ENCODE measurements at places on chromosomes 7 and 10.

- DNase-seq = no peak
Observed at GRCh38 chr10:4409319-4409718, 416.7 kb upstream of the AKR1E2 start.

DNA sequence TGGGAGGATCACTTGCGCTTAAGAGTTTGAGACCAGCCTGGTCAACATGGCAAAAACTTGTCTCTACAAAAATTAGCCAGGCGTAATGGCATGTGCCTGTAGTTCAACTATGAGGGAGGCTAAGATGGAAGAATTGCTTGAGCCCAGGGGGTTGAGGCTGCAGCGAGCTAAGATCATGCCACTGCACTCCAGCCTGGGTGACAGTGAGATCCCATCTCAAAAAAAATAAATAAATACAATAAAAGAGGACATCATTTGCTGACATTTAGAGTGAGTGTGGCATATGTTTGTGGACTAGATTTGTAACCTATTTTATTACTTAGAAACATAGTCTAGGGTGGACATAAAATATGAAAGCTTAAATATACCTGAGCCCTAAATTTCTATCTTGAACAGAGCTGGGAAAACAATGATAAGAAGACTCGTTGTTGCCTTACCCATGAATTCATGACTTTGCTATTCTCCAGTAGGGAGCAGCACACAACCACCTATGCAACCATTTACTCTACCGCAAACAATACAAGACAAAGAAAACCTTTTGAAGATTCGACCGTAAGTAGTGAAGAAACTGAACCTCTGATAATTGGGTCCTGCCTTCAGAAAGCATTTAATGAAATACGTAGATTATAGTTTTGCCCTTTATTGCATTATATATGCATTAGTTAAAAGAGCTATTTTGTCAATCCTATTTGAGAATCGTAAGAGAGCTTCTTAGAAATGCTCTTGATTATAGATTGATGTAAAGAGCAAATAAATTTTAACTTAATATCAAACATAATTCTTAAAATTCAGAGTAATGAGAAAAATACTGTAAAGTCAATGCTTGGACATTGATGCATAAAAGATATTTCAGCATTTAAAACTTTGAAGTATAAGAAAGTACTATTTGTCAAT, 83.5 kb downstream of the GNAT3 start:
- no peak for DNase-seq

DNA sequence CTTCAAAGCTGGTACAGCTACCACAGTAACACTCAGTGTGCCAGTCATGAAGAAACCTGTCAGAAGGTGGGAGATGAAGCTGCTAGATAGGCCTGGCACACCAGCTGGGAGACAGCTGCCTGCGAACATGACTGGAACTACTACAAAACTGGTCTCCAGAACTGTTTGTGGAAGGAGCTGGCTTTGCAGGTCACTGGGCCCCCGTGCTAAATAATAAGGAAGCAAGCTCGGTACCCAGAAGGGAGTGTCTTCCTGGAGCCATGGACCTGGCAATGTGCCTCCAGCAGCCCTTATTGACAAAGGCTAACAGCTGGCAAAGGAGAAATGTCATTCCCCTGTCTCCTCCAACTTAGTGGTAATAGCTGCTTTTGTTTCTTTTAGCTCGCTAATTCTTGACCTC, 1217.6 kb upstream of the LRRN3 start:
- DNase-seq = no peak

DNA sequence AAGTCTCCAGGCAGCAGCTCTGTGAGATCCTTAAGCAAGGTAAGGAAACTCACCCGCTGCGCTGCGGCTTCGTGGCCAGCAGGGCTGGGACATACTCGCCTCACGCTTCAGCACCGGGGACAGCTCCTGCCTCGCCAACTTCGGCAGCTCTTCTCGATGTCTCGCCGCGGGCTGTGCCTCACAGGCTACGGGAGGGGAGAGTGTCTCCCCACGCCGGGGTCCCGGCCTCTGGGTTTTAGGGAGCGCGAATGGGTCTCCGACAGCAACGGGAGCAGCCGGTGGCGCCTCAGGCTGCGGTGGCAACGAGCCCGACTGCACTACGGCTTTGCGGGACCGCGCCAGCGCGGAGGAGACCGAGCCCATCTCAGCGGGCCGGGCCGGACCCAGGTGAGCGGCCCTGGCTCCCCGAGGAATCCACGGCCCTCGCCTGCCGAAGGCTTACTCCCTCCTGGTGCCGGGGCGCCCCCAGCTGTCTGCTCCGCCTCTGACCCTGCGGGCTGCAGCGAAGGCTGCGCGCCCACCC, 62.4 kb downstream of the LSM5 start:
- peak; percentile 65 for DNase-seq

DNA sequence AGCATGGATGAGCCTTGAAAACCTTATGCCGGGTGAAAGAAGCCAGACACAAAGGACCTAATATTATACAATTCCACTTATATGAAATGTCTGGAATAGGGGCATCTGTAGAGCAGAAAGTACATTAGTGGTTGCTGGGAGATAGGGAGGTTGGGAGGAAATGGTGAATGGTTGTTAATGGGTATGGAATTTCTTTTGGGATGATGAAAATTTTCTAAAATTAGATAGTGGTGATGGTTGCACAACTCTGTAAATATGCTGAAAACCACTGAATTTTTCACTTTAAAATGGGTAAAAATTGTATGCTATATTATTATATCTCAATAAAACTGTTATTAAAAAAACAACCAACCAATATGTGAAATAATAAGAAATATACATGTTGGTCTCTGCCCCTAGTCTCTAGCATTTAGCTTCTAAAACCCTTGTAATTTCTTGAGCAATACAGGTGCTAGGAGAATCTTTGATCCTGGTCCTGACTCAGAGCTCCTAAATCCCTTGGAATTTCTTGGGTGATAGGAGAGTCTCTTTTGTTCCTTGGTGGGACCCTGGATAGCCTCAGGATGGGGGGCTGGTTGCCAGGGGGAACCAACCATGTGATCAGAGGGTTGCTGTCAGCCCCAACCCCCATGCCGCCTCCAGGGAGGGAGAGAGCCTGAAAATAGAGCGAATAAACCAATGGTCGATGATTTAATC, 64.0 kb downstream of the TACR2 start:
- no peak for DNase-seq

- no peak for DNase-seq
Observed at GRCh38 chr7:98956937-98957336, 78.6 kb downstream of the TRRAP start.

GRCh38 chr7:46444256-46444655, 523.2 kb upstream of the IGFBP3 start:
- no peak for DNase-seq

GRCh38 chr7:23514755-23515154, 17.0 kb downstream of the TRA2A start:
- DNase-seq = peak; percentile 31

GRCh38 chr7:12761111-12761510, 73.7 kb downstream of the ARL4A start:
- no peak for DNase-seq

DNA sequence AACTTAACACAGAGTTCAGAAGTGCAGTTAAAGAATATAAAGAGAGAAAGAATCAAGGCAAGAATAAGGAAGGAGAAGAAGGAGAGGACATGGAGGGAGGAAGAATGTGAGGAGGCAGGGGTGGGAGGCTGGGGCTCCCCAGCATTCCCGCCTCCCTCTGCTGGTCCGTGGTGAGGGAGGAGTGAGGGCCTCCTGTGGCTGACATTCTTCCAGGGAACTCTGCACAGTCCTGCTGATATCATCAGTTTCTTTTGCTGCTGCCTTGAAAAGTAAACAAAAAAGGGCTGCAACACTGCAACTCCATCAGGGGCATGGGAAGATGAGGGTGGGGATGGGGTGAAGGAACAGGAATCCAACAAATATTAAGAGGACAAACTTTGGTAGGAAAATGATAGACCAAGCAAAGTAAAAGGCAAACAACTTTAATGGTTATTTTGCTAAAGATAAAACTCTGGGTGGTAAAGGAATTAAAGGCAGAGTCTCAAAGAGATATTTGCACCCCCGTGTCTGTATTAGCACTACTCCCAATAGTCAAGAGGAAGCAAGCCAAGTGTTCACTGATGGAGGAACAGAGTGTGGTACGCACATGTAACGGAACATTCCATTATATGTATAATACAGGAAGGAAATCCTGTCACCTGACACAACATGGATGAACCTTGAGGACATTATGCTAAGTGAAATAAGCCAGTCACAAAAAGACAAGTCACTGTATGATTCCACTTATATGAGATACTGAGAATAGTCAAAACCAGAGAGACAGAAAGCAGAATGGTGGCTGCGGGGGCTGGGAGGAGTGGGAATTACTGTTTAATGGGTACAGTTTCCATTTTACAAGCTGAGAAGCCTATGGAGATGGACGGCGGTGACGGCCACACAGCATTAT, 8.0 kb upstream of the SPOCK2 start:
- no peak for DNase-seq

DNA sequence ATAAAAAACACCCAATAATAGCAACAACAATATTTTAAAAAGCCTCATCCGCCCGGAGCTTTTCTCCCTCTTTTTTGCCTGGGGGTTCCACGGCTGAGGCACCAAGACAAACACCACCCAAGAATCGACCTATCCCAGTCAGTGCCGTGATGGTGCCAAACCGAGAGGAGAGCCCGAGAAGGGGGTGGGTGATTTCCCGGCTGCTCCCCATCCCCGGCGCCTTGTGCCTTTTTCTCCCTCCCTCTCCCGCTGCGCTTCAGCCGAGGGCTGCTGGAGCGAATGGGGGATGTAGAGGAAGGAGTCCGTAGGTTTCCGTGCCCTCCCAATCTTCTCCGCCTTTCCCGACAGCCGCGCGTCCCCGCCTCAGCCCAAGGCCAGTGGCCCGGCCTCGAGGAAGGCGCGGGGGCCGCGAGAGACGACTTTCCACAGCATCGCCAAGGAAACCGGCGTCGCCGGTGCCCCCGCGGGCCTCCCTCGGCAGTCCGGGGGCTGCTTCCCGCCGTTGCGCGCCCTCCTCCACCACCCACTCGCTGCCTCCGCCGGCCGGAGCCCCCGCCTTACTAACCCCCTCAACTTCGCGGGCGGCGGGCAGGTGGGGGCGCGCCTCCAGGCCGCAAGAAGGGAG, 1.3 kb downstream of the EGR2 start:
- DNase-seq = no peak

GRCh38 chr7:117775801-117776200, 97.4 kb downstream of the CTTNBP2 start:
- DNase-seq = no peak

DNA sequence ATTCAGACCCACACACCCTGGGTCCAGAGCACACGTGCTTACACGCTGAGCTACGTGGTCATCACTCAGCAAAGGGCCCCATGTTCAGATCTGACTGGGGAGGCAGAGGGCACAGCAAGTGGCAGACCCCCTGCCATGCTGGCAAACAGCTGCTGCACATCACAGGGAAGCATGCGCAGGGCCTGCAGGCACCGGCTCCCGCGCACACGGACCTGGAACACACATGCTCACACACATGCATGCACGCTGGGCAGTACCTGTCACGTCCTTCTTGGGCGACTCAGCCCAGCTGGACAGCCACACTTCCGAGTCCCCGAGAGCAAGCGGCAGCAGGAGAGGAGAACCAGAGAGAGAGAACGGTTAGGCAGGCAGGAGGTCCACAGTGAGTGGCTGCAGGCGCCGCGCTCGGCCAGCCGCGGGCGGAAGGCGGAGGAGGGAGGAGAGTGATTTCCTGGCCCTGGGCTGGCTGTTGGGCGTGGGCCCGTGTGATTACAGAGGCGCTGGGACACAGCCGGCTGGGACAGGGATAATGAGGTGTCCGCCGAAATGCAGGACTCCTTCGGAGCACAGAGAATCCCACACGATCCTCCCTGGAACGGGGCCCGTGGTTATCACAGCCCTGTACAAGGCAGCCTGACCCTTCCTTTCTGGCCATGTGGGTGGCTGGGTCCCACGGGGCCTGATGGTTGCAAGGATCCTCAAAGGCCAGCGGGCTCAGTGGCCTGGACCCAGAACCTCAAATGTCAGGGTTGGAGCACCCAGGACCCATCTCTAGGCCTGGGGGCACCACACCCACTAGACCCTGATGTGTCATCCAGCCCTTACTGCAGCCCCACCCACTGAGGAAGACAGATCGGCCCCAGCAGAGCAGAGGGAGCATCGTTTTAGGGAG, 175.1 kb downstream of the NEURL1 start:
- DNase-seq = no peak

- peak; percentile 29 for DNase-seq
Observed at GRCh38 chr10:111030042-111030750, 46.6 kb upstream of the ADRA2A start.

GRCh38 chr10:501596-501995, 187.9 kb downstream of the DIP2C start:
- DNase-seq = no peak

DNA sequence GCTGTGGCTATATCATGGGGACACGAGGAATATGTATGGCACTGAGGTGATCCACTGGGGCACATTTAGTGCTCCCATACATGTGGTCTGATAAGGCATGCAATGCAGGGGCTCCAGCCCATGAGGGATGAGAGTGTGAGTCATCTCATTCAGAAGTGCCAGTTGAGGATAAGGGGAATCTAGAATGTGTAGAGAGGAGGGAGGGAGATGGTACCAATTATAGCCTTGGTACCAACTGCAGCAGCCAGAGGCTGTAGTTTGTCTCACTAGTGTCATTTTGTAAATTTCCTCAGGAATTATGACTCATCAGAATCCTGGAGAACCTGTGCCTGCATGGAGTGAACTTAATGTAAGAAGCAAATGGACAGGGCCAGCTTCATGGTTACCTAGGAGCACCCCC, 46.2 kb downstream of the LAMB4 start:
- DNase-seq = no peak

GRCh38 chr10:48655411-48656240, 29.0 kb upstream of the WDFY4 start:
- DNase-seq = no peak

- no peak for DNase-seq
Observed at GRCh38 chr7:135862586-135863340, 114.2 kb upstream of the FAM180A start.

DNA sequence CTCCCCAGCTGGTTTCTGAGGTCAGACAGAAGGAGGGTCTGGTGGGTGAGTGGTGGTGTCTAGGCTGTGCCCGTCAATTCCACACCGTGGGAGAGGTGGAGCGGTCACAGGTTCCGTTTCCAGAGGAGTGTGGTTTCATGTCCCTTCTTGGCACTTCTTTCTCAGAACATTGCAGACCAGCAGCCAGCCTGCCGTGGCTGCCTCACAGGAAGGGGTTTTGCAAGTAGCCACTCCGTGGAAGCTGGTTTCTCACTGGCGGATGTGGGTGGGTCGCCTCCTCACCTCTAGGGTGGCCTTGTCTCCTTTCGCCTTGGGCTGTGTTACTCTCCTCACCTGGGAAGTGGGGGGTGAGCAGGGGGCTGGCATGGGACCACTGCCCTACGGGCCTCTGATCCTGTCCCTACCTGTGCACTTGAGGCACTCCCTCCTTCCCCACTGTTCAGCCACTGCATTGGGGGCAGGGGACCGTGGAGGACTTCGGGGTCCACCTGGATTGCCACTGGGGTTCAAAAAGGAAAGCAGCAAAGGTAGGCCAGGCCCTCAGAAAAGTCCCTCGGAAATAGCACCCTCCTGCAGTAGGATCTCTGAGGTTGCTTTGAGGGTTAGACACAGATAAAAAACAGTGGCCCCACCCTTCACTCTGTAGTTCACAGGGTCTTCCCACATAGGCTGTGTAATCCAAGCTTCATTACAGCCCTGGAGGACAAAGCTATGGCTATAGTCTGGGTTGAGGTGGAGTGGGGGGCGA, 33.9 kb downstream of the TSPAN14 start:
- peak; percentile 76 for DNase-seq

Measured in activated CD4-positive, alpha-beta T cell treated with anti-CD3 and anti-CD28 coated beads, Interleukin-2, amount 50 U/mL, for 16 hours (primary cell).